ENCODE measurements at places on chromosomes 11 and 22.

GRCh38 chr22:20218987-20219386 is 49.1 kb downstream of the RTN4R start:
- DNase-seq, result no peak

DNA sequence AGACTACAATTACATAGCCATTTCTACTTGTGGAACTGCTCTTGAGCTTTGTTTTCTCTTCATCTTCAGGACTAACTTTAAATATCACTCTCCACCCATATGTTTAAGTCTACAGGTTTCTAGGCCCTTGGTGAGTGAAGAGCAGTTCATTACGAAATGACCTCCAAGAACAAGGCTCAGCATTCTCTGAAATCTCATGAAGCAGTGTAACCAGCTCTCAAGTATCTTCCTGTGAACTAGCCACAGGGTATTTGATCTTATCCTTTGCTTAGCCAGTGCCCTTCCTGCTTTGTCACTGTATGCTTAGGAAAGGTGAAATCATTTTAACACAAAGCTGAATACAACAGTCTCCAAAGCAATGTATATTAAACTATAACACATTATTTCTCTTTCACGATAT is 20.4 kb upstream of the LYVE1 start:
- no peak for DNase-seq

DNA sequence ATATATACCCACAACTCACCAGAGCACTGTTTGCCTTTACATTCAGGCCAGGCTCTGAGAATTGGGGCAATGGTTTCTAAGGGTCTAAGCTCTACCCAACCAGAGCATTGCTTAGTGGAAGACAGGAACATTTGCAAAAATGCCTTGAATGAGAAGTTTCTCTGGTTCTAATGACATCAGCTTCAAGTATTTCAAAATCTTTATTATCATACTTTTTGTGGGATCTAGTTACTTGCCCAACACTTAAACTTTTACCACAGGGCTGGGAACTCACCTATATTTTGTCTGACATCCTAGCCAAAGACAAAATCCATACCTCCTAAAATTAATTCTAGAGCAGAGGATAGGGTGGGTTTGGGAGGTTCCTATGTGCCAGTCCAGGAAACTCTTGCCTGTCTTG is 51.5 kb downstream of the INSC start:
- DNase-seq, result no peak

- no peak for DNase-seq
Measured at GRCh38 chr11:10499874-10500601, 40.9 kb downstream of the RNF141 start.

DNA sequence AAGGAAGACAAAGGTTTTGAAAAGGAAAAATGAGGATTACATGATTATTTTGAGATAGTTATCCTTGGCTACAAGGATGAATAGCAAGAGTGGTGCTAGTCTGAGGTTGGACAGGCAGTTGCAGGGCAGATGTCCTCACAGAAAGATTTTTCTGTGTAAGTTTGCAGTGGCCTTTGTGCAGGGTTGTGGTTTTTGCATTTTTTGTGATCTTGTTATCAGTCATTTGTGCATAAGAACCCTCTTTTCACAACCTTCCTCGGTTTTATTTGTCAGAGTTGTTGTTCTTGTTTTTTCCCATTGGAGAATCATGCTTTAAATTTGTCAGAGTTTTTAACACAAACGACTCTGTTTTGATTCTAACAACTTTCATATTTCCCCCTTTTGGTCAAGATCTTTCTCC is 1.4 kb downstream of the CCDC134 start:
- DNase-seq, result no peak

DNA sequence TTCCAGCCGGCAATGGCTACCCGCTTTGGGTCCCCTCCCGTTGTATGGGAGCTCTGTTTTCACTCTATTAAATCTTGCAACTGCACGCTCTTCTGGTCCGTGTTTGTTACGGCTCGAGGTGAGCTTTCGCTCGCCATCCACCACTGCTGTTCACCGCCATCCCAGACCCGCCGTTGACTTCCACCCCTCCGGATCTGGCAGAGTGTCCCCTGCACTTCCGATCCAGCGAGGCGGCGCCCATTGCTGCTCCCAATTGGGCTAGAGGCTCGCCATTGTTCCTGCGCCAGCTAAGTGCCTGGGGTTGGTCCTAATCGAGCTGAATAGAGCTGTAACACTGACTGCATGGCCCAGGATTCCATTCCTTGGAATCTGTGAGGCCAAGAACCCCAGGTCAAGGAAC is 359.9 kb downstream of the CTTN start:
- DNase-seq, result no peak

DNA sequence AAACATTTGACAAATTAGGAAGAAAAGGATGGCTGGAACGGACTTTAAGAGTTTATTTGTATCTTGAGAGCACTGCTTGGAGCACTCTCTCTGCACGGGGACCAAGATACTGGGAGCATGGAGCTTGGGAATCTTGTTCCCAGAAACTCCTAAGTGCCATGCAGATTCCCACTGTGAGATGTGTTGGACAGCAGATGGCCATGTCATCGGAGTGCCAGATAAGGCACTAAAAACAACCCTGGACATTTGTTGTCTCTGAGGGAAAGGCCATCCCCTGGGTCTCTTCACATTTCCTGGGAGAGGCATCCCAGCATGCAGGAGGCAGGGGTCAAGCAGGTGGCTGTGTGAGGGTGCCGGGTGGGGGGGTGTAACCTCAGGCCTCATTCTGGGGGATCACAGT is 2.9 kb downstream of the KIRREL3 start:
- DNase-seq, result no peak

DNA sequence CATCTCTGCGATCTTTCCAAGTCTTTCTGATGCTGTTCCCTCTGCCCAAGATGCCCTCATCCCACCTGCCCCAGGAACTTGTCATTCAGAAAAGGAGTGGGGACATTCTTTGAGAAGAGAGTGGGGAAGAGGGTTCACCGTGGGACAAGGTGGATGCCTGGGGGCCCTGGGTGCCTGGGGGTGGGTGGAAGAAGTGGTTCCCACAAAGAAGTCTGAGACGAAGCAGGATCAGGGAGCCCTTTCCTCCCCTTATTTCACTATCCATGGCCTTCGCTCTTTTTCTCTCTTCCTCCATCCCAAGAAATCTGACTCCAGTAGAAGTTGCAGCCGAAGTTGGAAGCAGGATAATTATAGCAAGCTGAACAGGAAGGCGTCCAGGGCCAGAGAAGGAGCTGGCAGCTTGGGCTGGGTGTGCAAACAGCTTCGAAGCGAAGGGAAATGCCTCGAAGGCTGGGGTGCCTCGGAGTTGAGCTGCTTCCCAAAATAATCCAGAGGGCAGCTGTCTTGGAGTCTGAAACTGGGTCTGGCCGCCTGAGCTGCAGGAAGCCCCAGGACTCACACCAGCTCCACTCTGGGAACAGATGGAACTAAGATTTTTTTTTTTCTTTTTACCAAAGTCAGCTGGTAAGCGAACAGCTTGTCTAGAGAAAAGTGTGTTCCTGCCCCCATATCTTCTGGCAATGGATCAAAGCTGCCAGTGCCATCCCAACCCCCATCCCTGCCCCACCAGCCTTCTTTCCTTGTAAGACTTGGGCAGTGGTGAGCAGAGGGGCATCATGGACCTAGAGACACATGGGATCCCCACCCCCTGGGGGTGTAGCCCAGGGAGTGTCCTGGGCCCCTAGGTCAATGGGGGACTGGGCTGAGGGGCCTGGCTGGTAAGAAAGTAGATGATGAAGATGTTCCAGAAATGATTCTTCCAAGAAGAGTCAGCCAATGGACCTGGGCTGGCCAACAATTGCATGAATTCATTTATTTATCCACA is 31.5 kb downstream of the PARVG start:
- no peak for DNase-seq

DNA sequence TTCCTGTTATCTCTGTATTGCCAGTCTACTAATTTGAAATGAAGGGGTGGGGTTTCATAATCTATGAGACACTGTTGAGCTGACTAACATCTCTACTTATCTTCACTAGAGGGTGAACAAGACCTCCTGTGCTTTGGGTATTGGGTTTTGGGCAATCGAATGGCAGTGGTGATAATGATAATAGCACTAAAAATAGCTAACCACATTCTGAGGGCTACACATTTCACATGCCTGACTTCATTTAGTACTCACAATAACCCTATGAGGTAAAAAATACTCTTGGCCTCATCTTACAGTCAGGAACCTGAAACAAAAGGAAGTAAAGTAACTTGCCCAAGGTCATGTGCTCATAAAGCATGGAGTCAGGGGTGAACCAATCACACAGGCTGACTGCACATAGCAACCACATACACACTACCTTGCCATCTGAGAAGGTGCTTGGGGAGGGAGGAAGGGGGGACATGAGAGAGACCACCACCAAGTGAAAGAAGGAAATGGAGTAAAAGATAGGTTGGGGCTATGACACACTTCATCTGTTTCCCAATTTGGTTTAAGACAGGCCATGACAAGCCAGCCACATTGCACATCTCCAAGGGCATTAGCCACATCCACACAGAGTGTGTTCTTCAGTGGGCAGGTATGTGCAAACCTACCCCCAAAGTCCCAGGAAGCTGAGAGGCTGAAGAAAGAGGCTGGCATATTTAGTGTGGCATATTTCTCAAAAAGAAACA is 387.6 kb upstream of the DDI1 start:
- DNase-seq, result peak; percentile 13

DNA sequence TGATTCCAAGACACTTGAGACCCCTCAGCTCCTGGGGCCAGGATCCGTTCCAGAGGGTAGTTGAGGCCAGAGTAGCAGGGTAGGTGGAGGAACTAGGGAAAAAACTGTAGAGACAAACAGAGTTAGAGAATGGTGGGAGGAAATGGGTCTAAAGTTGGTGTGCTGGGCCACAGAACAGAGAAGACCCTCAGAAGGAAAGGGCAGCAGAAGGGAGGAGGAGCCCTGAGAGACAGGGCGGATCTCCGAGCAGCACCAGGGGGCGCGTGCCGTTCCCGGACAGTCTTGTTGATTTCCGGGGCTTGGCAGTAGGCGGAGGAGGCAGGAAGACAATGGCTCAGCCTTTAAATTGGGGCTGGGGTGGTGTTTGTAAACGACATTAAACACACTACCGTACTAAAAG is 2.4 kb upstream of the CECR2 start:
- no peak for DNase-seq

- peak; percentile 58 for DNase-seq
Measured at GRCh38 chr11:64652586-64653387, 61.8 kb downstream of the SLC22A12 start.

- DNase-seq, result no peak
Measured at GRCh38 chr22:34036931-34037330, 116.7 kb upstream of the LARGE1 start.
